ENCODE measurements at places on chromosomes 12 and 14.

DNA sequence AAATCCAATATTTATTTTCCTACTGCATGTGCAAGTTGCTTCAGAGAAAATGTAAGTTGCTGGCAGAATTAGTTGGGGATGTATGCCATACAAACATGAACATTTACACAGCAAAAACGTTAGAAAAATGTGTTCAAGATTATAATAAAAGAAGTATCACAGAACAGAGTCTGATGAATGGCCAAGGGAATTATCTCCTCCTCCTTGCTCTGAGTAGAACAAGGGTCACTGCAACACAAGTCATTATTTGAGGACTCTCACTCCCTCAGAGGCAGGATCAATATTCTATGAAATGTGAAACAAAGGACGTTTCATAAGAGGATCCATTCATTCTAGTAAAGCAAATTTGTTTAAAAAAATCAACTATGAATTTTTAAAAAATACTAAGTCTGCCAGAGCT lies 177.8 kb downstream of the PRKD1 start:
- no peak for DNase-seq

DNA sequence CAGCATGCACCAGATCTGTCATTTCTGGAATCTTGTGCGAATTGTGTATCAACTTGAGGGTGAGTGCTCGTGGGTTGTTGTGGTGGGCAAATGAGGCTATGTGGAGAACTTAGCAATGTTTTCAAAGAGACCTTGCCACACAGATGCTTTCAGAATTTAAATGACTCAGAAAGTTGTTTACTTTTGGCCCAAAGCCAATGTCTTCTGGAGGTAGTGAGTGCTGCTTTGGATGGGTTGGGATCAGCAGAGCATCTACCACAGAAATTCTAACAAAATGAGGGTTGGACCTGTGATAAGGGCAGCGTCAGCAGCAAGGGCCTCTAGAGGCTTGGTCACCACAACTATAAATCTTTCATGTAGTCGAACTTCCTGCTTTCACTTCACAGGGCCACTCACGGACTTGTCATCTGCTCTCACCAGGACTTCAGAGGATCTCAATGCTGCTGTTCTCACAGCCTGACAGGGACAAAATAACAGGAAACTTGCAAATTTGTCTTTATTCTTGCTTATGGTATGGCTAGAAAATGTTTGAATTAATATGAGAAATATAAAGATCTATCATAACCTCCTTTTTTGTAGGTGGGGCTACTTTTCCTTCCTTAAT lies 111.4 kb downstream of the DACT1 start:
- DNase-seq: peak; percentile 49

DNA sequence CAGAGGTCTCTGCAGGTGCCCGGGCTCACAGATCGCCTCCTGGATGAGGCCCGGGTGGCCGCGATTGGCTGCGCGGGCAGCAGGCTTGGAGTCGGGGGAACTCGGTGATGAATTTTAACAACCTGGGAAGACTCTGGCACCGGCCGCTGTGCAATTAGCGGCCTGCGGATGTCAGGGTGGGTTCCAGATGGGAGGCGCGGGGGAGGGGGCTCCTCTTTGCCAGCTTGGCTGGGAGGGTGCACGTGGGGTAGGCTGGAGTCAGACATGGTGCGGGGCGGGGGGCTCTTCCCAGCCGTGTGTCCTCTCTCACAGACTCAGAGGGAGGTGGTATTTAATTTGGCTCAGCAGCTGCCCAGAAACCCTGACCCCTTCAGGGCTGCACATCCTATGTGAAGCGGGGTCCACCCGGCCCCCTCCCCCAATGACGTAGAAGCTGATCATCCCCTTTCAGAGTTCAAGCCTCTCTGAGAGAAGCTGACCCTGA lies 81.4 kb downstream of the KIF26A start:
- no peak for DNase-seq

- peak; percentile 41 for DNase-seq
Measured at GRCh38 chr14:70707138-70708038, 65.7 kb downstream of the TTC9 start.

DNA sequence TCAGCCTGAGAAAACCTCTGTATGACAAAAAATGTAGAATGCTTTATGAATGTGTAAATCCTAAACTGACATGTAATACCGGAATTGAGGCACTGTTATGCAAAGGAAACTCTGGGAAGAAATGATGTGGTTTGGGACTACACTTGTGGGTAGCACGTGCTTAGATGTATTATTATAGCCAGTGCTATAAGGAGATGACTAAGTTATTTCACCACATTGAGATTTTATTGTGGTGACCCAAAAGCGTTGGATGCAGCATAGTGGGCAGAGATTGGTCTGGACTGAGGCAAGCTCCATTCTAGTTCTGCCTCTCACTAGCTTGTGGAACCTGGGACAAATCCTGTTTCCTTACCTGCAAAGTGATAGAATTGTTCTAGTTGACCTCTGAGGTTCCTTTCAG lies 172.2 kb downstream of the SNAPC1 start:
- DNase-seq: no peak

- DNase-seq: peak; percentile 52
Measured at GRCh38 chr12:119412811-119413794, 78.6 kb downstream of the CCDC60 start.

DNA sequence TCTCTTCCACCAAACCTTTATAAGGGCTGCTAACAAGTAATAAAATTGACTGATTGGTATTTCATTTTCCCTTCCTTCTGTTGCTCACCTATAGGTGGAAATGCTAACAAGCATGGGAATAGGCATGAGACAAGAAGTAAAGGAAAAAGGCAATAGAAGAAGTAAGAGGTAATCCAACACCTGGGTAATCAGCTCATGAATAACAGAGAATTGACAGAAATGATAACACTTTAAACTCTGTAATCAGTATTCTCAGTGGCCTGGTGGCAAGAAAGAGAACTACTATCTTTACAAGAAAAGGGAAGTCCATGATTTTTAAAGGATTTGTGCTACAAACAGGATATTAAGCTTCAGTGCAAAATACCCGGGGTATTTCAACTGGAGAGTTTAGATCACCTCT lies 737.8 kb downstream of the RERGL start:
- DNase-seq: no peak

DNA sequence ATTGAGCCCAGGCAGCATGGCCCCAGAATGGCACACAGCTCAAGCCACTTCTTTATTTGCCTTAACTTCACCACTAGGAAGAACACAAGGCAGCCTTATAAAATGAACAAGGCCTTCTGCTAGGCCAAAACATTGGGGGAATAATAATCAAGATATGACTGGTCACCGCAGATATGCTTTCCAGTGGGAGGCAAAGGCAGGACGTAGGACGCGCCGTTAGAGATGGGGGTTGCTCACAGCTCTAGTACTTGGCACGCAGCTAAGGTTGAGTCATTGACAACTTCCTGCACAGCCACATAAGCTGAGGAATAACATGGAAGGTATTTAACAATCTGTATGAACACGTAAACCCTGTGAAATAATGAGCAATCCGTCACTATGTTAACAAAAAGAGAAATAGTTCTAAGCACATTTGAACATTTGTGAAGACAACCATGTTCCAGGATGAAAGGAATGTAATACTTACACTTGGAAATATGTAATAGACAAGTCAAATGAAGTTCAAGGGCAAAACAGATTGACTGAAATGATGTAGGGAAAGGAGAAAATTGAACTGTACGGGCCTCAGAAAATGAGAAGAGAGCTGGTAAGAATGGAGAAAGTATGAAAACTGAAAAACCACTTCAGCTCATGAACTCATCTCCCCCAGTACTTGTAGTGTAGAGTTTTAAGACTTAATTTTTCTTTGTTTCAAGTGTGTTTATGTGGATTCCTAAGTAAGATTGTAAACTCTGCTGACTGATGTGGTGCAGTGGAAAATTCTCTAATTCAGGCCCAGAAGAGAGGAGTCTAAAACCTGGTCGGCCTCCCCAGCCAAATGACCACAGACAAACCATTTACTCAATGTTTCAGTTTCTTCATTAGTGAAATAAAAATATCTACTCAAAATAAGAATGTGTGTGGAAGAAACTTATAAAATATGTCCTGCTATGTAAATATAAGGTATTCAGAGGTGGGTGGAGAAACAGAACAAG lies 59.3 kb upstream of the CCDC91 start:
- no peak for DNase-seq

DNA sequence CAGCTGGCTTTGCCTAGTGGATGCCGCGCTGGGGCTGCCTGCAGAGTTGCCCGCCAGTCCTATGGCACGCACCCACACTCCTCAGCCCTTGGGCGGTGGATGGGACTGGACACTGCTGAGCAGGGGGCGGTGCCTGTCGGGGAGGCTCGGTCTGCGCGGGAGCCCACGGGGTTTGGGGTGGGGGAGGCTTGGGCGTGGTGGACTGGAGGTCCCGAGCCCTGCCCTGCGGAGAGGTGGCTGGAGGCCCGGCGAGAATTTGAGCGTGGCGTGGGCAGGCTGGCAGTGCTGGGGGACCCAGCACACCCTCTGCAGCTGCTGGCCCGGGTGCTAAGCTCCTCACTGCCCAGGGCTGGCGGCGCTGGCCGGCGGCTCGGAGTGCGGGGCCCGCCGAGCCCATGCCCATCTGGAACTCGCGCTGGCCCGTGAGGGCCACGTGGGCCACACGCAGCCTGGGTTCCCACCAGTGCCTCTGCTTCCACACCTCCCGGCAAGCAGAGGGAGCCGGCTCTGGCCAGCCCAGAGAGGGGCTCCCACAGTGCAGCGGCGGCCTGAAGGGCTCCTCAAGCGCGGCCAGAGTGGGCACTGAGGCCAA lies 68.1 kb downstream of the ETNK1 start:
- DNase-seq: no peak

- peak; percentile 72 for DNase-seq
Measured at GRCh38 chr14:105330491-105330895, 15.9 kb downstream of the PACS2 start.

GRCh38 chr14:99230208-99231151 lies 41.5 kb downstream of the BCL11B start:
- DNase-seq: peak; percentile 62

DNA sequence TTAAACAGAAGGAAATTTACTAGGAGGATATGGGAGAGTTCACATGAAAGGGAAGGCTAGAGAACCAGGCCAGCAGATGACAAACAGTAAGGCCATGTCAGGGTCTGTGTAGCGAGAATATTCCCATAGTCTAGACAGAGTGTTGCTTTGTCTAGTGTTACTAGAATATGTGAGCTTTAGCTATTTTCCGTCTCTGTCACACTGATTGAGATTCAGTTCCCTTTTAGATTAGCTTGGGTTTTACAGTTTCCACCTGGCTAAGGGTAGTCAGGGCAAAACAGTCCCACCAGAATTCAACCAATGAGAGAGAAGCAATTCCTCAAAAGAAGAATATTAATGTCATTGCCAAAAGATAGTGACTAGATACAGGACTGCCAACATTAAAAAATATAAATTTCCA lies 82.8 kb upstream of the MDM1 start:
- DNase-seq: no peak

DNA sequence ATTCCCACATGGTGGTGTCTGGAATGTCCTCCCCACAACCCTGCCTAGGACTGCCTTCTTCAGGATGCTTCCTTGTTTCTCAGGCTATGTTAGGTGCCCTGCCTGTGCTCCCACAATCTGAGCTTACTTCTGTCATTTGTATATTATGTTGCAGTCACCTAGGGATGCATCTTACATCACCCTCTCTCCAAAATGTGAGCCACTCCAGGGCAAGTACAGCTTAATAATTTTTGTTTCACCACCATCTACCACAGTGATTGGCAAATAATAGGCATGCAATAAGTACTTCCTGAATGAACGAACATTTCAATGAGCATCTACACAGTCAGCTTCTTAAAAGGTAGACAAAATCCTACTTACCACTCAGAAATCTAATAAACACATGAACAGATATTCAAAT lies 37.6 kb downstream of the ZFYVE26 start:
- DNase-seq: no peak

- DNase-seq: no peak
Measured at GRCh38 chr12:66665435-66665985, 13.4 kb downstream of the GRIP1 start.

DNA sequence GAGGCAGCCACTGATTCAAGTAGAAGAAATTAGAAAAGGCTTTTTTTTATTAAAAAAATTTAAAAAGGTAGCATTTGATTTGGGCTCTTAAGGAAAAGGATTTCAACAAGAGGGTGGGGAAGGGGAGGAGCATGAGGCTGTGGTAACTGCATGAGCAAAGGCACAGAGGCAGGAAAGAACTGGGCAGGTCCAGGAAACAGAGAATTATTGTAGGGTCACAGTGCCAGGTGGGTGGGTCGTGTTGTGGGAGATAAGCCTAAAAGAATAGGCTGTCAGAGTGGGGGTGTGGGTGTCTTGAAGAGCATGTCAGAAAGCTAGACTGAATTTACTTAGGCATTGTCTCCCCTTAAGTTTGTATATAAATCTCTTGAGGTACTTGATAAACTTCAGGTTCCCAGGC lies 7.8 kb downstream of the LIMA1 start:
- DNase-seq: no peak

DNA sequence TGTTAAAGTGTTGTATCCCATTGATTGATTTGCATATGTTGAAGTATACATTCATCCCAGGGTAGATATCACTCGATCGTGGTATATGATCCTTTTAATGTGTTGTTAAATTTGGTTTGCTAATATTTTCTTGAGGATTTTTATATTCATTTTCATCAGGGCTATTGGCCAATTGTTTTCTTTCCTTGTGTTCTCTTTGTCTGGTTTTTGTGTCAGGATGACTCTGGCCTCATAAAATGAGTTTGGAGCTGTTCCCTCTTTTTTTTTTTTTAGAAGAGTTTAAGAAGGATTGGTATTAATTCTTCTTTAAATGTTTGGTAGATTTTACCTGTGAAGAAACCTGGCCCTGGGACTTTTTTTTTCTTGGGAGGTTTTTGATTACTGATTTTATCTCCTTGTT lies 303.5 kb upstream of the RTL1 start:
- DNase-seq: no peak

DNA sequence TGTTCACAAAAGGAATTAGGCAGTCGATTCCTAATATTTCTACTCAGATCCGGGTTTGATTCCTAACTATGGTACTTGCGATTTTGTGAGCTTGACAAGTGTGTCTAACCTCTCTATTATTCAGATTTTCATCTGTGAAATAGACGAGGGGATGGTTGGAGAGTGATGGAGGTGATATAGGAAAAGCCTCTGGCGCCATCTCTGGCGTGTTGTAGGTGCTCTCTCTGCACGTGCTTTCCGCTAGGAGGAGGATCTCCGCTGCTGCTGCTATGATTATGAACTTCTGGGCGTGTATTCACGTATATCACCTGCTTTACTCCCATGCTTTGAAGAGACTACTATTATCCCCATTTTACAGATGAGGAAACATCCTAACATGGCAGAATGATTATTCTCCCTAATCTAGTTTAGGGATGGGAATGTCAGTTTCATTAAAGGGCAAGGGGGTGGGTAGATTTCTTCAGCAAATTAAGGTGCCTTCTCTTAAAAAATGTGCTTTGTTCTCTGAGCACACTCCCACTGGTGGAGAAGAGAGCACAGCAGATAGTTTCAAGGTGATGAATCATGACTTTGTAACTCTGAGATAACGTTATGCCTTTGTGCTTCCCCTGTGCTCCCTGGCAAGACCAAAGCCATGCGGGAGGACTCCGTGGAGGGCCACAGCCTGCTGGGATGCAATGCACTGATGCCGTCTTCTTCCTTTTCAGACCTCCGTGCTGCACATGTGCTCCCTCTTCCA lies 97.1 kb downstream of the PRIMA1 start:
- no peak for DNase-seq

Measured in tibial artery (tissue), 4 donors.